NCI-H446 (cell line): ENCODE measurements at places on chromosomes 3 and 15.

DNA sequence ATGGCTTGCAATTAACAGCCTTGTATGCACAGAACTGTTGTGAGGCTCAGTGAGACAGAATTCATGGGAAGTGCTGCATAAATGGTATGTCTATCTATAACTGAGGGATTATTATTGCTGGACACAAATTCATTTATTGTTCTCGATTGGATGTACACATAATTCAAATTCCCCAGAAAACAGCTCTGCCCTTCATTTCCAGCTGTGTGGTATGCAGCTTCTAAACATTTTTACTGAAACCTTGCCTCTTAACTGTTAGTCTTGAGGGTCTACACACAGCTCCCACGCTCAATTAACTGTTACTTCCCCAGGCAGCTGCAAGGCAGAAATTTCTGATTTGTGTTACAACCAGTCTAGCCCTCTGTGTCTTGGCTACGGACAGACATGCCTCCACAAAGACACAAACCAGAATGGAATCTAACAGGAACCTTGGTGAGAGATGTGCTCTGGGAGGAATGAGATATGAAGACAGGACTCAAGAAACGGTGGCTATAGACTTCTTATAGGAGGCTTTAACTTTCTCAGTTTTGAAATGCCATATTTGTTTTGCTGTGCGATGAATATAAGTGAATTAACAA lies 139.7 kb upstream of the TBL1XR1 start:
- no peak for DNase-seq

DNA sequence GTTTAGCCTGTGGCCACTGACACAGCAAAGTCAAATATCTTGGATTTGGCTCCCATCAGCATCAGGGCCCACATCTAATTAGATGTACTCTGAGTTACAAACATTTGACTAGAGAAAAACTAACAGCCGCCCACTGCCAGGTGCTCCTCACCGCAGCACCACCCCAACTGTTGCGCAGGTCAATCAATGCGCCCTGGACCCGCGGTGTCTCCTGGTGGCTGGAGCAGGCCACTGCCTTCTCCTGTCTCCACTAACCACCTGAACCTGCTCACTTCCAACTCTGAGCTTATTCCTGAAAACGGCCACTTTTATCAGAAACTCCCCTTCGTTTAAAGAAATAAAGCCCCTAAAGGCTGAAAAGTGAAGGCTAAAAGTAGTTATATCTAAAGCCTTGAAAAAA lies 4.3 kb downstream of the RIOX2 start:
- DNase-seq: no peak

DNA sequence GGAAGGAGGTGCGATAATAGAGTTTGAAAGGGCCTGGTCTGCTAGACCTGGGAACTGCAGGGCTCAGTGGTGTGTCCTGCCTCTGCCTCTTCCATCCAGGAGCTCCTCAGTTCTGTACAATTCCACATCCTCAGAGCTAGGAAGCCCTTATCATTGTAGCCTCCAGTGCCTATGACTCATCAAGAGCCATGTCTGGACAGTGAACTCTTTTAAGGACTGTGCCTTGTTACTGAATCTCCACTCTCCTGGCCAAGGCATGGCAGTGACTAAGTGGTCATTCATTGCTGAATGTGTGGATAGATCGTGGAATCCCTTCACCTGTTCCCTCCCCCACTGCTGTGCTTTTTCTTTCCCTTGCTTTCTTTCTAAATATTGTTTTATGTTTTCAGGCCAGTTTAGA lies 2.9 kb downstream of the TIMP4 start:
- DNase-seq: no peak

DNA sequence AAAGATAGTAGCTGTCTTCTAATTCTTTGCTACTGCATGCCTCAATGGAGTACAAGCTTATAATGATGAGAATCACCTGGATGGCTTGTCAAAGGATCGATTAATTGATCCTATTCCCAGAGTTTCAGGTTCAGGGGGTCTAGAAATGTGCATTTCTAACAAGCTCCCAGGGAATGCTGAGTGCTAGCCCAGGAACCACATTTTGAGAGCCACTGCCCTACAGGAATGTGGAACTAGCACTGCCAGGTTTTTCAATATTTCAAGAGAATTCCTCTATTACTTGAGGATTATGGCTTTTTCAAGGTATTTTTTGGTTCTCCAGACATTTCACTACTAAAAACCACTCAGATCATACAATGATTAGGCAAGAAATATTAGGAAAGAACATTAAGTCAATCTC lies 52.7 kb downstream of the RARB start:
- no peak for DNase-seq

GRCh38 chr3:2944628-2945027 lies 165.5 kb downstream of the IL5RA start:
- DNase-seq: no peak

- no peak for DNase-seq
Measured at GRCh38 chr3:158103887-158104327, 2.3 kb downstream of the SHOX2 start.

- no peak for DNase-seq
Measured at GRCh38 chr15:31079519-31079918, 22.0 kb downstream of the TRPM1 start.
